ENCODE measurements at places on chromosomes 3 and 15. TPM values are rescaled to one million over a fixed set of nuclear protein-coding genes. Genes with fewer than 3 reads are reported as not detected.

GRCh38 chr3:190322604-190323245, 479 bp upstream of the CLDN1 start:
- peak; percentile 34 for DNase-seq

The NAALADL2 gene
- total RNA-seq = 34.2 TPM

DNA sequence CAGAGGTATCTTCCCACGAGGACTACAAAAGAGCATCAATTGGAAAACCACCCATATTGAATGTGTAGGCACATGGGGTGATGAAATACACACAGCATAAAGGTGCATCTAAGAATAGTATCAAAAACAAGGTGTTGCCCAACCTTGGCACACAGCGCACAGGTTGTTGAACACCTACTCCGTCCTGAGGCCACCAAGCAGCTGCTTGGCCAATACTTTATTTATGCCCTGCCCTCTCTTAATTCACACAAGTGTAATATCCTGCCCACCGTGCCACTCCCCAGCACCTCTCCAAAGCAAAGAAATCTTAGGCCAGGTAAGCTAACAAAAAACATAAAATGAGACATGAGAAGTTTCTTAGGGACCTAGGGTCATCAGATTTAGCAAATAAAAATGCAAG, 31.2 kb downstream of the WWTR1 start:
- DNase-seq = no peak

DNA sequence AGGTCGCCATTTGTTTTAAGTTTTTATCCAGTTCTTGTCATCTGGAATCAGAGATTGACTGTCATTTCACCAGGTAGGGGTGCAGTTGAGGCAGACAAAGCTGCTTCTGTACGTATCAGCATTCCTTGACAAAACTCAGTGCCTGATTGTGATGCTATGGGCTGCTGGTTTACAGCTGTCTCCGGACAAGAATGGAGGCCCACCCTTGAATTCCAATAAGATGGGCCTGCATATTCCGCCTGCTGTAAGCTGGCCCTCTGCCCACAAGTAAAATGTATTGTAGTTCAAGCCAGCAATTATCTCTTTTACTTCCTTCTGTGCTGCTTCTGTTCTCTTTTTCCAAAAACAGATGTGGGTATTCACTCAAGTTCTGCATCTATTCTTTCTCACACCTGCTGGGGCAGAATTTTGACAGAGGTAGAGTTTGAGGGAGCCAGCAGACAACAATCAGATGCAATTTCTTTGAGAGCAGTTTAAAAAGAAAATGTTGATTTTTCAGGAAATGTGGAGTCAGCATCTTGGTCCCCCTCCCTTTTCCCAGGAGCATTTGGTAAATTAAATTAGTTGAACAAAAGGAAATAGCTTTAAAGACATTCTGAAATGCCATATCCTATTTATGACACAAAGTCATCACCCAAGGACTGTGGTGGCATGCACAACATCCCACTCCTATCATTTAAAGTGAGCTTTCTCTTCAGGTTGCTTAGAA, 53.5 kb downstream of the IQCH start:
- no peak for DNase-seq

The CSK gene
- 74.2 TPM for total RNA-seq

DNA sequence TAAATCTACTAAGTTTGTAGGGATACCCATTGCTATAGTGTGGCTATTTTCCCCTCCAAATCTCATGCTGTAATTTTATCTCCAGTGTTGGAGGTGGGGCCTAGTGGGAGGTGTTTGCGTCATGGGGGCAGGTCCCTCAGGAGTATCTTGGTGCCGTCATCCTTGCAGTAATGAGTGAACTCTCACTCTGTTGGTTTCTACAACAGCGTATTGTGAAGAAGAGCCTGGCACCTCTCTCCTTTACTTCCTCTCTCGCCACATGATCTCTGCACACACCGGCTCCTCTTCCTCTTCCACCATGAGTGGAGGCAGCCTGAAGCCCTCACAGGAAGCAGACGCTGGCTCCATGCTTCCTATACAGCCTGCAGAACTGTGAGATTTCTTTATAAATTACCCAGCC, 34.0 kb upstream of the TRPM1 start:
- DNase-seq = no peak

GRCh38 chr15:42808913-42809312, 72.0 kb upstream of the CDAN1 start:
- no peak for DNase-seq

- no peak for DNase-seq
Observed at GRCh38 chr3:29936054-29936453, 655.2 kb downstream of the RBMS3 start.

DNA sequence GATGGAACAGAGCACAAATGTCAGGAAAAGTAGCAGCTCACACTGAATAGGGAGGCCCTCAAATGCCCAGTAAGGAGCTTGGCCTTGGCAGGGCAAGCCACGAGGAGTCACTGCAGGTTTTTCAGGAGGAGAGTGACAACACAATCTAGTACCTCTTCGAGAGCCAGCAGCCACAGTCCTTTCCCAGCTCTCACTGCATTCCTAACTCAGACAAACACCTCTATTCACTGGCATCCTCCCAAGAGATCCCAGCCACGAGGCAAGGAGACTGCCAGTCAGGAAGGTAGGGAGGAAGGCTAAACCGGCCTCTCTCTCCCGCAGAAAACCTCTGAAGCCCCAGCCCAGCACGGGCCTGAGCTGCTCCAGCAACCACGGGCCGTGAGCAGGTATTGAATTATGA, 146.0 kb upstream of the SMAD3 start:
- DNase-seq = no peak

The PLXNB1 gene
- total RNA-seq = 257 TPM

The CMTM7 gene
- 19.3 TPM for total RNA-seq
